Stimulated activated CD4-positive, alpha-beta T cell treated with anti-CD3 and anti-CD28 coated beads, Interleukin-2, amount 100 ng/mL, for 4 hours (primary cell): ENCODE measurements at places on chromosomes 7 and 10.

- no peak for DNase-seq
Observed at GRCh38 chr10:77987671-77988255, 41.6 kb downstream of the POLR3A start.

DNA sequence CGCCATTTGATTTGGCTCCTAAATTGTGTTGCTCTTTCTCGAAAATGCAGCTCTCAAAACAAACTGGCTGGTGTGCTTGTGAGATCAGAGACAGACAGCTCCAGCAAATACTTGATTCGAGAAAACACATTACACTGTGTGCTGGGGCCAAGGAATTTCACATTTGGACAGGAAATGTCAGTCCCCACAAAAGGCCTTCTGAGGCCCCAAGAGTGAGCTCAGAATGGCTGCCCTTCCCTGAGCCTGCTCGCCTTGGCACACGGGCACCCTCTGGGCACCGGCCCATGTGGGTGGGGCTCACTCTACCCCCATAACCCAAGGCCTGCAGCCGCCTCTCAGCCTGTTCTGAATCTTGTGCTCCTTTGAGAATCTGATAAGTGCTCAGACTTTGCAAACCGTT, 13.9 kb upstream of the HSPA12A start:
- DNase-seq, result no peak

DNA sequence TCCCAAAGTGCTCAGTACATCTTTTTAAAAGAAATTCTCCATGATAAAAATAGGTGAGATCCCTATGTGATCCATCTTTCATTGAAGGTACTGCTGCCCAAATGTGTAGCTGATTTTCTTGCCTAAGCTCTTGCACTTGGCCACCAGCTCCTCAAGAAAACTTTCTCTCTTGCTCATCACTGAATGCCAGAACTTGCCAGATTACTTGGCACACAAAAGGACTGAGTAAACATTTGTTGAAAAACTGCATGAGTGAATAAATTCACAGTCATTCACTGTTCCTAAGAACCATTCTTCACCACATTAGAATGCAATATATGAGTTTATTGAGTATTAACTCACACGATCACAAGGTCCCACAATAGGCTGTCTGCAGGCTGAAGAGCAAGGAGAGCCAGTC, 99.9 kb downstream of the TRIL start:
- DNase-seq, result no peak

DNA sequence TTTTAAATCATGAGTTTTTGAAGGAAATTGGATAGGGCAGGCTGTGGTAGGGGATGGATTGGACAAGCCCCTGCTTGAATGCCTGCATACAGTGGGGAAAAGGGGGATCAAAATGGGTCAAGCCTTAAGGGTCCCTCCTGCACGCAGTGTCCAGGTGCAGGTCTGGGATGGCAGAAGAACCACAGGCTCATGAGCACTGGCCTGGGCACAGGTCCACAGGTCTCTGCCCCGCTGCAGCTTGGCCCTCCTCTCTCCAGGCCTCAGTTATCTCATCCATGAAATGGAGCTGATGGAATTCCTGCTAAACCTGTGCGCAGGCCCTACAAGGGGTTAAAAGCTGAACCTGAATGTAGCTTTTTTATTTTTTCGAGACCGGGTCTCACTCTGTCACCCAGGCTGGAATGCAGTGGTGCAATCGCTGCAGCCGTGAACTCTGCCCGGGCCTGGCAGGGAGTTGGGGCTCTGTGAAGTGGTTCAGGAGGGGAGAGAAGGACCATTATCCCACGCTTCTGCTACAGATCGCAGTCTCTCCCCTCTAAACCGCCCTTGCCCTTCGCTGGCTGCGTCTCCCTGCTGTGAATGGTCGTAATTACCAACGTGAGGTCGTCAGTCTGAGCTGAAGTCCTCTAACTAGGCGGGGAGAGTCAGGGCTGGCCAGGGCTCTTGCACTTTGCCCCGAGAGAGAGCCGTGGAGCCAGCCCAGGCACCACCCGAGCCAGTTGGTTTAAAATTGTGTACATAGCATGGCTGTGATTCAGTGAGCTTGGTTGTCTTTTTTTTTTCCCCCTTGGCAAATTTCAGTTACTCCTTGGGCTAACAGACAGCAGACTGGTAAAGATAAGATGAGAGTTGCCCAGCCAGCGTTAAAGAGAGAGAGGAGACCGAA, 77.5 kb upstream of the GTF2I start:
- DNase-seq, result no peak

DNA sequence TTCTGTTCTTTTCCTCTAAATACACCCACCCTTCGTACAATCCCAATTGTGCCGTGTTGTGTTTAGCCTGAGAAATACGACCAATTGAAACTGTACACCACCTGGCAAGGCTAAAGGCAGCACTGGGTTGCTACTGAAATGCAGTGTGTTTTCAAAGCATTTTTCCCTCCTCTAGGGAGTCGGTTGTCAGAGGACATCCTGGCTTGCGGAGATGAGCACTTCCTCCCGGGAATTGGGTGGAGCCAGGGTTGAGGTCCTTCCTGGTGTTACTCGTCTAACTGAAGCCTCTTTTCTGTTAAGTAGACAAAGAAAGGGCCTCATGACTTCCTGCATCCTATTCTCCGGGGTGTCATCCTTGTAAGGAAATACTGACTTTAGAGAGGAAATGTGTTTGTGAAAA, 133.5 kb downstream of the MTPAP start:
- no peak for DNase-seq

- DNase-seq, result no peak
Observed at GRCh38 chr10:100927266-100927665, 14.5 kb downstream of the SLF2 start.

DNA sequence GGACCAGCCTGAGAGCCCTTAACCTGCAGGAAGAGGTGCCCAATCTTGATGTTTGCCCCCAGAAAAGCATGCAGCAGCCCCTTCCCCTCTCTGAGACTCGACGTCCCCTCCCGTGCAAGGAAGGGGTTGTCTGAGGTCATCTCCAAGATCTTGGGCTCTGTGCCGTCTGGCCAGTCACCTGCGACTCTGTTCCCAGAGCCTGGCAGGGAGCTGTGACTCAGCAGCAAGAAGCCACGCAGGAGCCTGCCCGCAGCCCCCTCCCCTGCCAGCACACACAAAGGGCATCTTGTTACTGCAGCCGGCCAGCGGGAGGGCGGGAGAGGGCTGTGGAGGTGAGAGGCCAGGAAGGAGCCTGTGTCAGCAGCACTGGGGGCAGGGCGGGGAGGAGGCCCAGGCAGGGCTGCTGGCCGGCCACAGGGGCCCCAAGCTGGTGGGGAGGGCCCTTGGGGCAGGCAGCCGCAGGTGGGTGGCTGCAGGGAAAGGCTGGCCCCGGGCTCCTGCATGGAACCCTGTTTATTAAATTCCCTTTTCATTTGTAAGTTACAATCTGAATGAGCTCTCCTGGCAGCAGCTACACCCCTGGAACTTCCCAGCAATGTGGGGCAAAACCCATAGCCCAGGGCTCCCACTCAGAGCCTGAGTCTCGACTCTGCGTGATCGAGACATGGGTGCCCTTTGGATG, 103.7 kb upstream of the ZMIZ1 start:
- DNase-seq, result no peak

GRCh38 chr10:44881649-44882048, 29.5 kb upstream of the TMEM72 start:
- no peak for DNase-seq

DNA sequence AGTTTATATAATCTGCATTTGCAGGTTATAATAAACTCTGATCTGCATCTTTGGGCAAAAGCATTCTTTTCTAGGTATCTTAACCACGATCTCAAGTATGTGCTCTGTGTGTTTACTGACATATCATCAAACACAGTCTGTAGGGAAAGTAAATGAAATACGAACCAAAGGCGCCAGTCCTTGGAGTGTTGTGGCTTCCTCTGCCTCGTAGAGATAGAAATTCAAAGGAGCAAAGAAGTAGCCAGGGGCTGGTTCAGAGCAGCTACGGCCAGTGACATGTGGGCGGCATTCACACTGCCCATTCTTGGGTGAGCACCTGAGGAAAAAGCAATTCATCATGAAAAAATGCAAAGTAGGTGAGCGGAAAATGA, 38.7 kb downstream of the LAMB4 start:
- DNase-seq, result no peak

DNA sequence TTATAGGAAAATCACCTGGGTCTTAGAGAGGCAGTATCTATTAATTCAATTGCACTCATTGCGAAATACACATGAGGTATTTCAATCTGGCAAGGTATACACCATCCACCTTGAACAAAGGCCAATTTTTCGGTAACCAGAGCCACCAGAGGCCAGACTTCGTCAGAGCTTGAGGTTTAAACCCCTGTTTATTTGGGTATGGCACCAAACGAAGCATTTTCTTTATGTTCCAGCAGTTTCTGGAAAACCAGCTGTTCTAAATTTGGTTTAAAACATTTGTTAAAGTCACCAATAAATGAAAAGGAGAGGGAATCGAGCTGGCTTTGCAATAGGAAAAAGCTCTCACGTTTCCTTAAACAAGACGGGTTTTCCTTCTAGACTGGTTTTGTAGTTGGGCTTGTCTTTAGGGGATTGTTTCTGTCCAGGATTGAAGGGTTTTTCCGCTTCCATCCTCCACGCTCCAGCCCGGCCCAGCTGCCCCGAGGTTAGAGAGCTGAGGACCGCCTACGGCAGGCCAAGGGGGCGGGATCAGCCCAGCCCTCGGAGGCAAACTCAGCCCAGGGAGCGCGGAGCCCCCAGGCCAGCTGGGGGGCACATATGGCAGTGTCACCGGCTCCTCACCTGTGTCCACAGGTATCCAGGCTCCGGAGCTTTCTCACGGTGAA, 539.4 kb upstream of the MGMT start:
- no peak for DNase-seq

DNA sequence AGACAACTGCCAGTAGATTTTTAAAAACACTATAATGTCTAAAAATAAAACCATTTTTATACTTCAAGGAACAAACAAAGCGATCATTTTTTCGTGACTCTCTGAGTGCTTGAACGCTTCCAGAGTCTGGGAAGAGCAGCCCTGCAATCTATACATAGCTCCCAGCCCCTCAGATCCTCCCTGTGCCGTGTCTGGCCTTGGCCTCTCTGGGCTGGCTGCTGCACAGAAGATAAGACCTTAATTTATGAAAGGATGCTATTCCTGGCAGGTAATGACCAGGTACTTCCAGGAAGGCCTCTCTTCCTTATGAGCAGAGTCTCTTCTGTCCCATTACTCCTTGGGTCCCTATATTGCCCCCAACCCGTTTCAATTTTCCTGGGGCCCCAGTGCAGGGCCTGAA, 200.9 kb upstream of the AOAH start:
- no peak for DNase-seq

- DNase-seq, result no peak
Observed at GRCh38 chr7:105246679-105247078, 142.0 kb downstream of the SRPK2 start.

- no peak for DNase-seq
Observed at GRCh38 chr10:74055383-74056049, 57.6 kb downstream of the VCL start.

- no peak for DNase-seq
Observed at GRCh38 chr7:48177271-48177670, 6.0 kb downstream of the ABCA13 start.

GRCh38 chr7:18580950-18581349, 85.4 kb downstream of the HDAC9 start:
- DNase-seq, result no peak

GRCh38 chr7:7323352-7323751, 141.0 kb downstream of the C1GALT1 start:
- no peak for DNase-seq

DNA sequence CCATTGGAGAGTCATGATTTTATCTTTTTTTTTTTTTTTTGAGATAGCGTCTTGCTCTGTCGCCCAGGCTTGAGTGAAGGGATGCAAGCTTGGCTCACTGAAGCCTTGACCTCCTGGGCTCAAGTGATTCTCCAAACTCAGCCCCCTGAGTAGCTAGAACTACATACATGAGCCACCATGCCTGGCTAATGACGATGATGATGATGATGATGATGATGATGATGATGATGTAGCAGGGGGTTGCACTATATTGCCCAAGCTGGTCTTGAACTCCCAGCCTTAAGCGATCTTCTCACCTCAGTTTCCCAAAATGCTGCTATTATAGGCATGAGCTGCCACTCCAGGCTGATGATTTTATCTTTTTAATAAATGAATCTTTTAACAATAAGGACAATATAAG, 13.9 kb upstream of the PLAC9 start:
- DNase-seq, result no peak

- no peak for DNase-seq
Observed at GRCh38 chr7:134153493-134154136, 26.5 kb downstream of the LRGUK start.

DNA sequence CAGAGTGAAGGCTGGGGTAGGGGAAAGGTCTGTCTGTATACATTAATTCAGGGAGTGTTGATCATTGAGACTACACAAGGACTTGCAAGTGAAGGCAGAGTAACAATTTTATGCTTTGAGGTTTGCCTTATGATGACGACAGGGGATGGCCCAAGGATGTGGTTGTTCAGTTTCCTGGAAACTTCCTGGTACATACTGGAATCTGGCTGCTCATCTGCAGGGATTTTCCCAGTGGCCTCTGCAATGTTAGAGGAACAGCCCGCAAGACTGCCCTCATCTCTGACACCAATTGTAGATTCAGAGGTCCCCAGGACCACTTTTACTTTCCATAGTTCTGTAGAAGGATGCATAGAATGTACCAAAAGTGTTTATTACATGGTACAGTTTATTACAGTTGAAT, 189.6 kb downstream of the TMEM178B start:
- DNase-seq, result no peak
